Stimulated activated CD4-positive, alpha-beta T cell treated with anti-CD3 and anti-CD28 coated beads, Interleukin-1b, Interleukin-23, amount 100 ng/mL, for 4 hours (primary cell): ENCODE measurements at places on chromosomes 6 and 20.

- DNase-seq, result no peak
Observed at GRCh38 chr6:16092990-16093389, 35.9 kb upstream of the MYLIP start.

DNA sequence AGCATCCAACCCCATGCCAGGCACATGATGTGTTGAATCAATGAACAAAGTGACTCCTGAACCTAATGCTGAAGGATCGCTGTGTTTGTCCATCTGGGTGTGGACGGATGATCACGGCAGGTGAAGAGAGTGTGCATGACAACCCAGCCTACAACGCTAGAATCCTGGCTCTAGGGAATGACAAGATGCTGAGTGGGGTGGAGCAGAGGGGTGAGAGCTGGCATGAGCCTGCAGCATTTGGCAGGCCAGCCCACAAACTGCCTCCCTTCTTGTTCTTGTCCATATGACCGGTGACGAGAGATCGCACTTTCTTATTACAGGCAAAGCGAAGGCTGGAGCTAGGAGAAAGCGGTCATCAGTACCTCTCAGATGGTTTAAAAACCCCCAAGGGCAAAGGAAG is 54.7 kb upstream of the CDKAL1 start:
- DNase-seq, result no peak

DNA sequence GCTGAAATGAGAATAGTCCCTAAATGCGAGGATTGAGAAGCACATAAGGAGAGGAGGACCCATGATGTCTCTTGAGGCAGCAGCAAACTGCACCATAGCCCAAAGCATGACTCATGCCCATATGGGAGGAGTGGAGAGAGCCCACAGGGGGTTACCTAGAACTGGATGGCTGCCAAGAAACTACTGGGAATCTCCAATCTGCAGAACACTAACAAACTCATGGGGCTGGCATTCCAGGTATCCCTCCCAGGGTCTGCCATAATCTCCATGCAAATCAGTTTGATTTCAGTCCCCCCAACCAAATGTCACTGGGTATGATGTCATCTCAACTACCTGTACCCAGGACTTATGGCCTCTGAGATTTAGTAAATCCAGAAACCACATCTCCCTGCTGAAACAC is 410.5 kb downstream of the PTPRT start:
- no peak for DNase-seq

DNA sequence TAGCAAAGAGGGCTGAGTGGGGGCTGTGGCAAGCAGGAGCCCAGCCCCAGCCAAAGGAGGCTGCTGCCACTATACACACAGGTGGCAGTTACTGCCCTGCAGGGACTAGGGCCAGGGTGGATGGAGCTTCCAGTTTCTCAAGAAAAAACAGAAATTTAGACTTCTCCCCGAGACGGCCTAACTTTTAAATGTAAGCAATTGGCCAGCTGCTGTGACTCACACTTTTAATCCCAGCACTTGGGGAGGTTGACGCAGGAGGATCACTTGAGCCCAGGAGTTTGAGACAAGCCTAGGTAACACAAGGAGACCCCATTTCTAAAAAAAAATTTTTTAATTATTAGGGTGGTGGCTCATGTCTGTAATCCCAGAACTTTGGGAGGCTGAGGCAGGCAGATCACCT is 98.2 kb upstream of the NFATC2 start:
- no peak for DNase-seq

DNA sequence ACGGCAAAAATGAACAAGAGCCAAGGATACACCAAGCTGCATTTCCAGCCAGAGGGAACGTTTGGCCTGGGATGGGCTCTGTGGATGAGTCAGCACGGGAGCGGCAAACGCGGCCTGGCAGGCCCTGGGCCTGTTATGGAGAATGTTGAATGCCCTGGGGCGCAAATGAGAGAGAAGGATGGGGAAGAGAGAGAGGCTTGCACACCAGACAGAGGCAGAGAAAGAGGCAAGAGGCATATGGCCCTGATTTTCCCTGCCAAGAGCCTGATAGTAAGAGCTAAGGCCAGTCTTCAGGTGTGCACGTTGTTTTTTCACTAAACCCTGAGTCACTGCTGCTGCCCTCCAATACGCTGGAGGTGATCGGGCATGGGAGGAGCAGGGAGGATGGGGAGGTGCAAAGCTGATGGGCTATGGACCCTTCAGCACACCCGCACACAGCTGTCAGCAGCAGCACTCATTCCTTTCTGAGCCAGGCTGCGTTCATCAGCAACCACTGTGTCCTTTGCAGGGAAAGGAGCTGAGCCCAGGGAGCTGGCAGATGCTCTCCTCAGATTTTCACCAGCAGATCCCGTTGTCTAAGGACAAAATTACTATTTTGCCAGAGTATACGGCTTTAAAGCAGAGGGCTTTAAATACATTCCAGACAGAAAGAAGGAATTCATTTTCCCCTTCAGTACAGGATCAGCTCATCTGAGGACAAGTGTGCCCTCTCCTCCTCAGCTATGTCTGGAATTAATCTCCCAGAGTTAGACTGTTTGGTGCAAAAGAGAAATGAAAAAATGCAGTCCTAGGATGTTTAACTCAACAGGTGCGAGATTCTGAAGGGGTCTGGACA is 61.7 kb upstream of the SLC22A23 start:
- DNase-seq, result no peak

DNA sequence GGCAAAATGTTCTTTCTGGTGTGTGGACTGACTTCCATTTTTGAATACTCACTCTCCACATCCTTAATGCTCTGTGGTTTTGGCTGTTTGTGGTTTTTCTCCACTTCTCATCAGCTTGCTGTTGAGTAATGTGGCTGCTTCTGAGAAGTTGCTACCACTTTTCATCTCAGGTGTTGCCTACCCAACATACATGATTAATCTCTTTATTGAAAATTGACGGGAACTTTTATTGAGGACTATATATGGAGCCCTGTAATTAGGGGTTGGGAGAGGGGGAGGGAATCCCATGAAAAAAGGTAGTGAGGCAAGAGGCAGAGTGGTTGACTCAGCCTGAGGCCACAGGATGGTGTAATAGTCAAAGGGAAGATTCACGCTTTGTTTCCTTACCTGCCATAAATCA is 17.6 kb downstream of the IL22RA2 start:
- no peak for DNase-seq

GRCh38 chr6:18269253-18269652 is 4.9 kb upstream of the DEK start:
- DNase-seq, result no peak

GRCh38 chr6:133166766-133167165 is 74.4 kb upstream of the EYA4 start:
- DNase-seq, result no peak

GRCh38 chr6:126723541-126724170 is 383.7 kb downstream of the CENPW start:
- DNase-seq, result no peak

GRCh38 chr6:111774346-111774703 is 98.9 kb downstream of the FYN start:
- DNase-seq, result no peak

DNA sequence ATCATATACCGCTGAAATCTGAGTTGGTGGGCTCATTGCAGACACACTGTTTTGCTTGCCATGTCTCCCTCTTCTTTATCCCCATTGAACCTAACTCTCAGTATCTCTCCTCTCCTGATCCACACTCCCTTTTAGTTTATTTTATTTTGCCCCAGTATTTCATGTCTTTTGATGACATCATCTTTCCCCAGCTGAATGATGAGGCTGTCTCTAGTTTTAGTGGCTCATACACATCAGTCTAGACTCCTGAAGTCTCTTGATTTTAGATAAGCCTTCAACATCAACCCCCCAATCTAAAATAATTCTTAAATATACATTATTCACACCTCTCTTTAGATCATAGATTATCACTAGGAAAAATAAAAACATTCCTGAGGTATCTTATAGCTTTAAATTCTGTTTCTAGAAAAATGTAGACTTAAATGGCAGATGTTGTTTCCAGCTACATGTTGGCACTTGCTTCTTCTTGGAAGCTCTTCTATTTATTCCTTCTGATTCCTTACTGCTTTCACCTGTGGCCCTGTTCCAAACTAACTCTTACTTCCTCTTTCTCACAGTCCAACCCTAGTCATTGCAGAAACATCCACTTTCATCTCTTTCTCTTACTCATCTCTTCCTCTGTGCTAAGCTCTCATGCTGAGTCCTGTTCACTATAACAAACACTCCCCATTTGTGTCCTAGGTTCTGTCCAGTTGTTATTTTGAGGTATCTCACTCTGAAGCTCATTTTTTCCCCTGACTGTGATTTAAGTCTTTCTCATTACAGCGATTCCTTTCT is 191.9 kb upstream of the SLC35B3 start:
- DNase-seq, result no peak

- no peak for DNase-seq
Observed at GRCh38 chr20:35595901-35596300, 19.7 kb upstream of the SPAG4 start.
